ENCODE measurements at places on chromosomes 12 and 14.

GRCh38 chr14:33834466-33835260, 116.2 kb downstream of the EGLN3 start:
- no peak for DNase-seq

DNA sequence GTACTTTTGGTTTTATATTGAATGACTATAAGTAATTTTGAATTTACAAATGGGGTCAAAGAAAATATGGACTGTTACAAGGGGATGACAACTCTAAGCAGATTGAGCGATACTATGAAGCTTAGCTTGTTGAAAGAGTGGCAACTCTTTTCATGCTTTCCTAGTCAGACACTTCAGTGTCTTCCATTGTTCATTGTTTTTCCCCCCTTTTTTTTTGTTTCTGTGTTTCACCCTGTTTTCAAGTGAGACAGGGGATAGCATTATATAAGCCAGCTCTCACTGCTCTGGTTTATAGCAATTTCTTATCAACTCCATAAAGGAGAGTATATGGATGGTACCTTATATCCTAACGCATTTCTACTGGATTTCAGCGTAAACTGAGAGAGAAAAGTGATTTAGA, 24.6 kb downstream of the PEBP1 start:
- DNase-seq, result no peak

DNA sequence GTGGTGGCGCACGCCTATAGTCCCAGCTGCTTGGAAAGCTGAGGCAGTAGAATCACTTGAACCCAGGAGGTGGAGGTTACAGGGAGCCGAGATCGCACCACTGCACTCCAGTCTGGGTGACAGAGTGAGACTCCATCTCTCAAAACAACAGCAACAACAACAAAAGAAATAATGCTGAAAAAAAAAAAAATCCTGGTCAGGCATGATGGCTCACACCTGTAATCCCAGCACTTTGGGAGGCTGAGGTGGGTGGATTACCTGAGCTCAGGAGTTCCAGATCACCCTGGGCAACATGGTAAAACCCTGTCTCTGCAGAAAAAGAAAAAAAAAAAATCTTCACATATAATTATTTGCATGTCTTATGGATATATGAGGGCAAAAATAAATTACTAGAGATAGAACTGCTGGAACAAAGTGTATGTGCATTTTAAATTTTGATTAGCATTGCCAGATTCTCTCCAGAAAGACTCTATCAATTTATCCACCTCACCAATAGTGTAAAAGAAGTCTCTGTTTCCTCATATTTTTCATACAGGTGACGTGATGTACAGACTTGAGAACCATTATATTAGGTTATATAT, 75.4 kb downstream of the ATXN2 start:
- no peak for DNase-seq

GRCh38 chr14:23352506-23353432, at the start of gene SLC22A17:
Gene SLC22A17, minus strand, starts transcription at chr14:23352887.
- peak; percentile 46 for DNase-seq

GRCh38 chr12:56593909-56594621, 36.1 kb downstream of the BAZ2A start:
- peak; percentile 64 for DNase-seq

GRCh38 chr14:35342489-35343010, 50.4 kb downstream of the PSMA6 start:
- no peak for DNase-seq

GRCh38 chr12:132194556-132194955, 50.3 kb downstream of the NOC4L start:
- DNase-seq, result no peak

DNA sequence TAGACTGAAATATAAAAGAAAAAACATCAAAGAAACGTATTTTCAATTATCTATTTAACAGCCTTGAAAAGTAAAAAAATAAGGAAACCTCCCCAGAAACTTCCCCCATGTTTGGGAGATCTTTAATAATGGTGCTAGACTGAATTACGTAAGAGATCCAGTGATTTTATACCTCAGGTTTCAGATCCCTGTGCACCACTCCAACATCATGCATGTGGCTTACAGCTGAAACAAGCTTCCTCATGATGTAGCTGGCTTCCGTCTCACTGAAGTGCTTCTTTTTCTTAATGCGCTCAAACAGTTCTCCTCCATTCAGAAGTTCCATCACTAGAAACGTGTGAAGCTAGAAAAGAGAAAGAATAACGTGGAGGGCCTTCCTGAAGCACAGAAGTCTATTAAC, 78.0 kb upstream of the TTC7B start:
- DNase-seq, result no peak

DNA sequence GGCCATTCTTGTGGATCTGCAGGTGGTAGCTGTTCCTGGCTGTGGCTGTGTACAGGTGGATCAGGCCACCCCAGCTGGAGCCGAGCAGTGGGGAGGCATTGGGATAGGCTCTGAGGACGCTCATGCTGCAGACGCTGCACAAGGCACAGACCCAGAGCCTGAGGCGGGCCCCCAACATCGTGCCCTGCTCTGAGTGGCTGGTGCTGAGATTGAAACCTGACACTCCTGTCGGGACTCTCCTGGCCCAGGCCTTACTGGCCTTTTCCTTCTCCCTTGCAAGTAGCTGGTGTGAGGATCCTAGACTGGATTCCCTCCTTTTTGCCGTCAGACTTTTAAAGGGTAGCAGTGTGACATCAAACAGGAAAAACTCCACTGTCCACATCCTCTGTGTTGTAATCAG, at the start of gene FGF23:
Gene FGF23, minus strand, starts transcription at position 308 of the 400 bp plus-strand sequence. Its CDS starts 130 bp downstream, at position 178.
- no peak for DNase-seq

GRCh38 chr12:50676756-50677155, 87.1 kb upstream of the ATF1 start:
- no peak for DNase-seq

GRCh38 chr12:13170892-13171490, 25.5 kb upstream of the EMP1 start:
- no peak for DNase-seq

- DNase-seq, result no peak
These were observed 499 bp upstream of the PRKAG1 start for GRCh38 chr12:49019120-49019430.

DNA sequence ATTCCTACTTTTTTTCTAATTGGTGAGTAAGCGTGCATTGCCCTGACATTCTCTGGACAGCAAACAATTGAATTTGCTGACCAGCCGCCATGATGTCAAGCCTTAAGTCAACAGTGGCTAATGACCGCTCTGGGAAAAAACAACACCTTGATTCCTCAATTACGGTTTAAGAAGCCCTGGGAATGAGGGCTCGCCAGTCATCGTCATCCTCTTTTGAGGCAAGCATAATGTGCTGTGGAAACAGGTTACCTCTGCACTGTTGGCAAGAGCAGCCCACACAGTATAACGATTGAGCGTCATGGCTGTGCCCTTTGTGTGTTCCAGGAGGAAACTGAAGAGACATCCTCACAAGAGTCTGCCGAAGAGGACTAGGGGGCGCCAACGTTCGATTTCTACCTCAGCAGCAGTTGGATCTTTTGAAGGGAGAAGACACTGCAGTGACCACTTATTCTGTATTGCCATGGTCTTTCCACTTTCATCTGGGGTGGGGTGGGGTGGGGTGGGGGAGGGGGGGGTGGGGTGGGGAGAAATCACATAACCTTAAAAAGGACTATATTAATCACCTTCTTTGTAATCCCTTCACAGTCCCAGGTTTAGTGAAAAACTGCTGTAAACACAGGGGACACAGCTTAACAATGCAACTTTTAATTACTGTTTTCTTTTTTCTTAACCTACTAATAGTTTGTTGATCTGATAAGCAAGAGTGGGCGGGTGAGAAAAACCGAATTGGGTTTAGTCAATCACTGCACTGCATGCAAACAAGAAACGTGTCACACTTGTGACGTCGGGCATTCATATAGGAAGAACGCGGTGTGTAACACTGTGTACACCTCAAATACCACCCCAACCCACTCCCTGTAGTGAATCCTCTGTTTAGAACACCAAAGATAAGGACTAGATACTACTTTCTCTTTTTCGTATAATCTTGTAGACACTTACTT, 138.9 kb downstream of the HMGA2 start:
- no peak for DNase-seq

- DNase-seq, result no peak
These were observed 119.7 kb upstream of the MED13L start for GRCh38 chr12:116397148-116397547.

GRCh38 chr12:3671330-3672112, 81.4 kb downstream of the CRACR2A start:
- no peak for DNase-seq

GRCh38 chr14:65016471-65016870, 29.8 kb downstream of the FNTB start:
- DNase-seq, result no peak

GRCh38 chr14:57656853-57657252, 163.2 kb upstream of the CCDC198 start:
- no peak for DNase-seq

- DNase-seq, result no peak
These were observed 1.4 kb downstream of the RIMBP2 start for GRCh38 chr12:130714591-130715149.

GRCh38 chr12:78183824-78184223, 353.1 kb downstream of the NAV3 start:
- DNase-seq, result no peak

GRCh38 chr12:24902511-24903328, 46.2 kb downstream of the BCAT1 start:
- DNase-seq, result peak; percentile 69

GRCh38 chr14:20278414-20278813, 27.3 kb downstream of the TTC5 start:
- no peak for DNase-seq

GRCh38 chr12:64610660-64611340, 505 bp downstream of the RASSF3 start:
- DNase-seq, result peak; percentile 80

DNA sequence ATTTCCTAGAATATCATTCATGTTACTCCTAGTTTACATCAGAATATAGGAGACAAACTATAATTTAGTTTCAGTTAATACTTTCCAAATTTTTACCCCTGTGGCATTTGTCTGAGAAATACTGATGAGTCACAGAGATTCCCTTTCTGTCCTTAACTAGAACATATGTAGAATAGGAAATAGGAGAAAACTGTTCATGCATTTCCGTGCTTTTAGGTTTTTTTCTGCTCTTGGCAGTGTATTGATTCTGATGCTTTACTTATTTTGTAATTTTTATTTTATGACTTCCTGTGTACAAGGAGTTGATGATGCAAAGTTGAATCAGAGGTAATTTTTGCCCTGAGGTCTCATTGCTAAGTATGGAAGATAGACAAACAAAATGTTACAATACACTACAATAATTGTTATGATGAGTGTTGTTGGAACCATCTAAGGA, 23.0 kb downstream of the MNAT1 start:
- DNase-seq, result no peak

DNA sequence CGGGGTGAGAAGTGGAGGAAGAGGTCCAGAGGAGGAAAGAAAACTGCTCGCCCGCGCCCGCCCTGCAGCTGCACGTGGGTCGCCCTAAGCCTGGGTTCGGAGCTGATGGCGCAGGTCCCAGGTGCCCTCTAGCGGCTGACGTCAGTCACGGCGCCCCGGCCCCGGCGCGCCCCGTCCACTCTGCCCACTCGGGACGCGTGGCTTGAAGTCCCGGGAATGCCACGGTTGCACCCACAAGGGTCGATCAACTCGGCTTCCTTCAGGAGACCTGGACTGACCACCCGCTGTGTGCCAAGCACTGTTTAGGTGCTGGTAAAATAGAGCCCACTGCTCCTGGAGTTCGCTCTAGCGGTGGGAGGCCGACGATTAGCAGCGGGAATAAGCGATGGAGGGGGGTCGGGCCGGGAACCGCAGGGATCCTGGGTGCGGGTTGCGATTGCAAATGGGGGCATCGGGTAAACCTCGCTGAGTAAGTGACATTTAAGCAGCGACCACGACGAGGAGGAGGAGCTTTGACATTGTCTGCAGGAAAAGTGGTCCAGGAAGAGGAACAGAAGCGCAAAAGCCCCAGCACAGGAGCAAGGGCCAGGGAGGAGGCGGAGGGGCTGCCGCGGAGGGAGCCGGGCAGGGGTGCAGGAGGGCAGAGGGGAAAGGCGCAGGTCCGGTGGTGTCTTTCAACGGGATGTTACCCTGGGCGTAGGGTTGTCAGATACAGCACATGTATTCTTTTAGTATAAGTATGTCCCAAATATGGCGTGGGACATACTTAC, 5.1 kb upstream of the ZNF839 start:
- DNase-seq, result peak; percentile 83

- DNase-seq, result peak; percentile 65
These were observed at the start of gene CHPT1 for GRCh38 chr12:101697197-101697929. Gene CHPT1, plus strand, starts transcription at chr12:101697640. Its CDS starts 222 bp downstream, at chr12:101697862.

- no peak for DNase-seq
These were observed 4.8 kb downstream of the CD163 start for GRCh38 chr12:7498809-7499208.

Measured in activated CD4-positive, alpha-beta memory T cell treated with anti-CD3 and anti-CD28 coated beads, Interleukin-2, amount 10 ng/mL, durations not matched to agents 7 days and 5 days (primary cell).